ENCODE measurements at places on chromosomes 5 and 9.
A peak's percentile ranks its signal among the peaks of the same experiment; 100 is the strongest.

DNA sequence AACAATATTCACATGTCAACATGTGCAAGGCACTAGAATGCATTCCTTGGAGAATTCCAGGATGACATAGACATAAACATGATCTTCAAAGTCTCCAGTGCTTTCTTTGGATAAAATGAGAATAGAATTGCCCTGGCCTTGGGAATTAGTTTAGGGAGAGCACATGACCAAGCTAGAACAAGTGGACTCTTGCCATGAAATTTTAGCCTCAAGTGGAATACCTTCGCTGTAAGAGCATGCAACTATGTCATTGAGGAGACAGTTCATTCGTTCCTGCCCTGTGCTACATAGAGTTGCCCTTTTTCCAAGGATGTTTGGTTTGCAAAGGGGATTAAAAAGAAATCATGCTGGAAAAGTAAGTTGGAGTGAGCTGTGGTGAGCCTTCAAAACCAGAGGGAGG is 42.7 kb downstream of the ZFAND5 start:
- no peak overlapping the region for H3K27ac ChIP-seq
- H3K27me3 ChIP-seq: peaks cover 10% of the 10 kb centered on the region
- H3K4me1 ChIP-seq: no peaks in the 10 kb centered on the region
- H3K36me3 ChIP-seq: no peaks in the 10 kb centered on the region
- H3K4me3 ChIP-seq: no peak overlapping the region

- peaks cover 14% of the 10 kb centered on the region for H3K4me1 ChIP-seq
- peaks cover 6% of the 10 kb centered on the region for H3K27me3 ChIP-seq
- peak within 1 kb of the TSS; percentile 100 for H3K27ac ChIP-seq
- H3K4me3 ChIP-seq: peak within 1 kb of the TSS; percentile 96
- H3K36me3 ChIP-seq: peaks cover 31% of the 10 kb centered on the region
- no peak for DNase-seq
These were observed at the start of gene PCDHB2 for GRCh38 chr5:141094481-141095262. PCDHB2 (plus strand) TSS chr5:141094615; CDS start chr5:141094791, 176 bp downstream.

- H3K27ac ChIP-seq: no peak overlapping the region
These were observed 555.2 kb upstream of the GRAMD2B start for GRCh38 chr5:125868036-125868435.

- H3K27ac ChIP-seq: no peak overlapping the region
- peaks cover 4% of the 10 kb centered on the region for H3K27me3 ChIP-seq
- H3K36me3 ChIP-seq: no peaks in the 10 kb centered on the region
- H3K4me3 ChIP-seq: no peak overlapping the region
- H3K4me1 ChIP-seq: no peaks in the 10 kb centered on the region
These were observed 53.5 kb upstream of the OTULINL start for GRCh38 chr5:14528115-14528514.

GRCh38 chr5:41403846-41404245 is 106.6 kb downstream of the PLCXD3 start:
- no peak overlapping the region for H3K4me3 ChIP-seq
- DNase-seq: no peak
- no peaks in the 10 kb centered on the region for H3K27me3 ChIP-seq
- no peaks in the 10 kb centered on the region for H3K36me3 ChIP-seq
- no peak overlapping the region for H3K27ac ChIP-seq

GRCh38 chr9:126698251-126698650 is 84.5 kb downstream of the LMX1B start:
- H3K36me3 ChIP-seq: no peaks in the 10 kb centered on the region
- no peak overlapping the region for H3K4me3 ChIP-seq
- H3K27ac ChIP-seq: no peak overlapping the region
- peaks cover 22% of the 10 kb centered on the region for H3K27me3 ChIP-seq
- H3K4me1 ChIP-seq: no peaks in the 10 kb centered on the region

- no peaks in the 10 kb centered on the region for H3K36me3 ChIP-seq
- no peaks in the 10 kb centered on the region for H3K4me1 ChIP-seq
- H3K4me3 ChIP-seq: no peak overlapping the region
- no peak overlapping the region for H3K27ac ChIP-seq
These were observed 41.3 kb upstream of the SV2C start for GRCh38 chr5:76041863-76042262.

DNA sequence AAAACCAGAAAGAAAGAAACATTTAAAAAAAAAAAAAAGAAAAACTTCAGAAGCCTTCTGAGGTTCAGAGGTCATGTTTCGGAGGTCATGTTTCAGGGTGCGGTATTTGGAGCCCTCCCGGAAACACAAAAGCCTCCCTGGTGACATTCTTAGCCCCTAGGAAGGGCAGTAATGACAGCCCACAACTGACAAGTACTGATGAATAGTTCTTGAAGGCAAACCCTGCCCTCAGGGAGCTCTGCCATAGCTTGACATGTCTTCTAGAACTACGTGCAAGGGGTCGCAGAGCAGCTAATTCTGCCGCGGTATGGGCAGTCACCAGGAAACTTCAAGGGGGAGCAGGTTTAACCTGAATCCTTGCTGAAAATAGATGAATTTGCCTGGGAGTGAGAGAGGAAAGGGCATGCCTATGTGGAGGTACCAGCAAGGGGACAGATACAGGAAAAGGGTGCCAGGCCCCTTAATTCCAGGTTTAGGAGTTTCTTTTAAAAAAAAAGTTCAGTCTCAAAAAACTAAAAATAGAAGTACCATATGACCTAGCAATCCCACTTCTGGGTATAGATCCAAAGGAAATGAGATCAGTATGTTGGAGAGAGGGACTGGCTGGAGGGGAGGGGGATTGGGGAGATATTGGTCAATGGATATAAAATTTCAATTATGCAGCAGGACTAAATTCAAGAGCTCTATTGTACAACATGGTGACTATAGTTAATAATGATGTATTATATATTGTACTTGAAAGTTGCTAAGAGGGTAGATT is 98.4 kb downstream of the C9orf152 start:
- no peaks in the 10 kb centered on the region for H3K36me3 ChIP-seq
- H3K4me1 ChIP-seq: peaks cover 42% of the 10 kb centered on the region
- H3K4me3 ChIP-seq: no peak overlapping the region
- H3K27me3 ChIP-seq: no peaks in the 10 kb centered on the region
- H3K27ac ChIP-seq: peak overlapping the region; percentile 32
- DNase-seq: no peak

DNA sequence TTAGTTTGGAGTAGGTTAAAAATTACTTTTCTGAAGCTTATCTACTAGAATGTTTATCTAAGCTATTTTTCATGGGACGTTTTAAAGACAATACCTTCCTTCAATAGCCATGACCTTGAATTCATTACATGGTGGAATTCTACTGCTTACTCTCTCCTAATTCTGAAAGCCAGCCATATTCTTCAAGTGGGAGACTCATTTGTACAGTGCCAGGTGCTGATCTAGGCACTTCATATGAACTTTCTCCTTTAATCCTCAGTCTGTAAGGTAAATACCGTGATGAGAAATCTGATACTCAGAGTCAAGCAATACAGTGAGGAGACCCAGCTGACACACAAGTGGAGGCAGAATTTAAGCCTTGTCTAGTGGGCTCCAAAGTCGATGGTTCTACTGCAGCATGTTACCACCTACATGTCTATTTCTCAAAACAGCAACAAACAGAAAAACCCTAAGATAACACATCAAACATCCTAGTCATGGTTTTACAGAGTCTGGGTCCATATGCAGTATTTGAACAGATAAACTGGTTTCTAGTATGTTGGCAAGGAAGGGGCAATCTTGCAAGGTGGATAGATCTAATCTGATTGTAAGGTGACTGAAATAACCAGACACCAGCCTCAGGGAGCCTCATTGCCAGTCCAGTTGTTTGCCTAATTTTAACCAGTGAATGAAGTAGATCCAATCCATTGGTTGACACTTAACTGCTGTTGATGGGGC is 243.7 kb downstream of the PIK3R1 start:
- H3K36me3 ChIP-seq: no peaks in the 10 kb centered on the region
- no peak for DNase-seq
- H3K27me3 ChIP-seq: no peaks in the 10 kb centered on the region
- no peak overlapping the region for H3K27ac ChIP-seq
- peaks cover 13% of the 10 kb centered on the region for H3K4me1 ChIP-seq

- peaks cover 16% of the 10 kb centered on the region for H3K36me3 ChIP-seq
- DNase-seq: no peak
- no peak overlapping the region for H3K4me3 ChIP-seq
- H3K27ac ChIP-seq: peak overlapping the region; percentile 27
These were observed 17.7 kb downstream of the SRP19 start for GRCh38 chr5:112878760-112879159.

Data from osteocyte (in vitro differentiated cells).